ENCODE measurements at places on chromosomes 2 and 18.

- no peak for DNase-seq
Observed at GRCh38 chr18:45667056-45667736, 51.9 kb downstream of the SLC14A2 start.

DNA sequence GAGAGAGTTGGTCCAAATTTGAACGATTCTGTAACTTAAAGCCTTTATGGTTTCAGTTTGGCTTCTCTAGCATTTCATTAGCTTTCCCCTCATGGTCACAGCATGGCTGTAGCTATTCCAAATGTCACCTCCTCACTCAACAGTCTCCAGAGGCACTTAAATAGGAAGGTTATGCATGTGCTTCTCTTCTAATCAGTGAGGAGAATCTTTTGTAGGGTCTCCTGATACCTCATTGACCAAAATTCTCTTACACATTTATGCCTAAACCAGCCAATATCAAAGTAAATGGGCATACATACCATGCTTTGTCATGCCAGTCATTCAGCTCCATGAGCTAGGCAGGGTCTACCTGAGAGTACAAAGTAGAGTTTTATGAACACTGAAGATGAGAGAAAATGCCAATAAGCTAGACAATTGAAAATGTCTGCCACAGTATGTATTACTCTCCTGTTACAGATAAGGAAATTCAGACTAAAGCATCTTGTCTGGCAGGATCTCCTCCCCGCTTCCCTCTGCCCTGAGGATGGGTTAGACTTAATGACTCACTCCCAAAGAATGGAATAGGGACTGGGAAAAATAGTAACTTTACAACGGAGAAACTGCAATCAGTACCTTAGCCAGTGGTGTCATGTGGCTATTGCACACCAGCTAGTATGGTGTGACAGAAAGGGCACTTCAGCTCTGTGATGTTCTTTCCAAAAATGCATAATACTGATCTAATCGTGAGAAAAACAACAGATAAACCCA lies 15.4 kb downstream of the DSG2 start:
- DNase-seq = no peak

GRCh38 chr2:162368494-162368893 lies 24.6 kb downstream of the GCA start:
- no peak for DNase-seq

- no peak for DNase-seq
Observed at GRCh38 chr2:235937526-235937925, 230.7 kb downstream of the GBX2 start.

DNA sequence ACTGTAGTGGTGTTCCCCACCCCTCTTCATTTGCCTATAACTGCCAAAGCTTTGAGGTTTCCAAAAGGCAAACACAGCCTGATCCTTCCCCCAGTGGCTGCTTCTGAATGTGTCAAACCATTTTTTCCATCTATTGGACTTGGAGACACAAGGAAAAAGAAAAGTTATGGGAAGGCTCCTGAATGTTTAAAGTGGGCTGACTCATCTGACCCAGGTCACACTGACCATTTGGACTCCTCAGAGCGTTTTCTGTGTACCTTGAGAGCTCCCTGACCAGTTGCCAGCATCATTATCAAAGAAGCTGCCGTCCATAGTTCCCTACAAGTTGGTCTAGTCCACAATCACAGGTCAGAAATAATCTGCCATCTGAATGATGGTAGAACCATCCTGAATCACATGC lies 123.4 kb upstream of the COL3A1 start:
- DNase-seq = no peak
